ENCODE measurements at places on chromosomes 11 and 22.

- DNase-seq = no peak
These were observed 116.6 kb downstream of the LARGE1 start for GRCh38 chr22:33803371-33804282.

DNA sequence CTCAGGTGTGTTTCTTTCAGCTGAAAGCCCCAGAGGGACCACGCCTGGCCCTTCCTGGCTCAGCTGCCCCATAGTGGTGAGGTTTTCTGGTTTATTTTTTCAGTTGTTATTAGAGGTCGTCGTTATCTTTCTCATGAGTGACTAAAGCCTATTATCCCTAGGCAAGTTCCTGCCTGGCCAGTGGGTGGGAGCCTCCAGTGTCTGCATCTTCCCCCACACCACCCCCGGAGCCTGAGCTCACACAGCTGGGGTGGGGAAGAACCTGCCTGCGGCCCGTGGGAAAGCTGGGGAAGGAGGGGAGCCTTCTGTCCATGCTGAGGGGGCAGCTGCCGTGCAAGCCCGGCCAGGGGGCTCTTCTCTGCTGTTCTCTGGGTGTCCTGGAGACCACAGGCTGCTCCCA is 24.3 kb upstream of the PPFIA1 start:
- no peak for DNase-seq

GRCh38 chr22:39148727-39149535 is 3.5 kb downstream of the CBX7 start:
- peak; percentile 76 for DNase-seq

- no peak for DNase-seq
These were observed 21.9 kb downstream of the MRPL23 start for GRCh38 chr11:1969035-1969434.

- no peak for DNase-seq
These were observed 42.1 kb downstream of the TRIM66 start for GRCh38 chr11:8640267-8640906.

DNA sequence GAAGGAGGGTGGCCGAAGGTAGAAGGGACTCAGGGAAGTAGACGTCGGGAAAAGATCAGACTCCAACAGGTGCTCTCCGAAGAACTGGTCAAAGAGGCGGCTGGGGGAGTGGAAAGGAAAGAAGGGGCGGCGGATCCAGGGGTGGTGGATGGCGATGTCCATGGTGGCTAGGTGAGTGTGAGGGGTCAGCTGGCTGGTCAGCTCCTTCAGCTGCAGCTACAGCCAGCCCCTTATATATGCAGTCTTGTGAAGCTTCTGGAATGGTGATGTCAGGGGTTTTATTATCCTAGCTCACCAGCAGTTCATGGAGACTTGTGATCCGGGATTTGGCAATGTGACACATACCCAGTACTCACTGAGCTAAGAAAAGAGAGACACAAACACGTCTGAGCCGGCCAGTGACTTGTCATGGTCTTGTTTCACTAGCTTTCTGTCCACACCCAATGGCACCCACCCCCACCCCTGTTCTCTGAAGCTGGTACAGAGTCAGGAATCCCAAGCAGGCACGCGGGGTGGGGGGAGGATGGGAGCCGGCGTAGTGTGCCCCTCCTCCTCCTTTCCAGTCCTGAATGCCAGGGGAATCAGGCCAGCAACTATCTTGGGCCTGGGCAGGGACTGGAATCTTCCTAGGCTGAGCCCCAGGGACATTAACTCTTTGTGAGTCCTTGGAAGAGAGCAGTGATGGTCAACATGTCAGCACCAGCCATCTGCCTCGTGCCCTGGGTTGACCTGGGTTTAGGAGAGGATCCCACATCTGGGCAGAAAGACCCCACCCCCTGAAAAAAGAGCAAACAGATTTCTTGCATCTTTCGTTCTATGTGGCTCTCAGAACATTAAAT is at the start of gene CRYAB:
CRYAB (minus strand) TSS at position 208 of the 839 bp plus-strand sequence; CDS start at position 162, 46 bp downstream.
- no peak for DNase-seq

GRCh38 chr11:101945448-101945847 is 29.1 kb upstream of the ANGPTL5 start:
- DNase-seq = no peak

DNA sequence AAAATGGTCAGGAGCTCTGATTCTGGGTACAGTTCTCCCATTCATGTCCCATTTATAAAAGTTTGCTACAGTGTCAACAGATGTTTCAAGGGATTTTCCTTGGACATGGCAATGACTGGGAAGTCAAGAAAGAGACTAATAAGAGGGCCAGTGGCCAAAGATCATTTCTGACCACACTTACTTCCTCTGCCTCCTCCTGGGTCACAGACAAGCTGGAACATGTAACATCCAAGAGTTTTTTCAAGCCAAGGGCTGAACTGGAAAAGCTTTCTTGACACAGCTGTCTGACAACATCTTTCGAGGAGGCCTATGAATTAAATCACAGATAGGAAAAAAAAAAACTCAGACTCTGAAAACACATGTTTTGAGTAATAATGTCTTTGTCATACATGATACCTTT is 8.7 kb downstream of the COMMD9 start:
- DNase-seq = no peak

GRCh38 chr11:17515443-17516176 is 28.6 kb downstream of the USH1C start:
- DNase-seq = no peak

DNA sequence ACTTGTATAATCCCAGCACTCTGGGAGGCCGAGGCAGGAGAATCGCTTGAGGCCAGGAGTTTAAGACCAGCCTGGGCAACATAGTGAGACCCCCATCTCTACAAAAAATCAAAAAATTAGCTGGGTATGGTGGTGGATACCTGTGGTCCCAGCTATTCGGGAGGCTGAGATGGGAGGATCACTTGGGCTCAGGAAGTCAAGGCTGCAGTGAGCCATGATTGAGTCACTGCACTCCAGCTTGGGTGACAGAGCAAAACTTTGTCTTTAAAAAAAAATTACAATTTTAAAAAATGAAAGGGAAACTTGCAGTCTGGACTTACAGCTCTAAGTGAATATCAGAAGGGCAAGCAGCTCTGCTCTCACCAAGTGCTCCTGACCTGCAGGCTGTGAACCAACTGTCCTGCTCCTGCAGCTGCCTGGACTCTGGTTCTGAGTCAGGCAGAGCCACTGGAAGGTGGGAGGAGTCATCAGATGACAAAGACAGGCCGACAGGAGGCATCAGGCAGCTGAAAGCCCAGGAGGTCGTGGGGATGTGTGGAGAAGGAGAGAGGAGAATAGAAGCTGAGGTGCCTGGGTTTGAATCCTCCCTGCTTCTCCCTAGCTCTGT is 9.6 kb downstream of the SMTNL1 start:
- no peak for DNase-seq

- DNase-seq = no peak
These were observed 260.2 kb upstream of the NARS2 start for GRCh38 chr11:78834886-78835285.

GRCh38 chr11:103537904-103538502 is 428.8 kb downstream of the DYNC2H1 start:
- DNase-seq = no peak

DNA sequence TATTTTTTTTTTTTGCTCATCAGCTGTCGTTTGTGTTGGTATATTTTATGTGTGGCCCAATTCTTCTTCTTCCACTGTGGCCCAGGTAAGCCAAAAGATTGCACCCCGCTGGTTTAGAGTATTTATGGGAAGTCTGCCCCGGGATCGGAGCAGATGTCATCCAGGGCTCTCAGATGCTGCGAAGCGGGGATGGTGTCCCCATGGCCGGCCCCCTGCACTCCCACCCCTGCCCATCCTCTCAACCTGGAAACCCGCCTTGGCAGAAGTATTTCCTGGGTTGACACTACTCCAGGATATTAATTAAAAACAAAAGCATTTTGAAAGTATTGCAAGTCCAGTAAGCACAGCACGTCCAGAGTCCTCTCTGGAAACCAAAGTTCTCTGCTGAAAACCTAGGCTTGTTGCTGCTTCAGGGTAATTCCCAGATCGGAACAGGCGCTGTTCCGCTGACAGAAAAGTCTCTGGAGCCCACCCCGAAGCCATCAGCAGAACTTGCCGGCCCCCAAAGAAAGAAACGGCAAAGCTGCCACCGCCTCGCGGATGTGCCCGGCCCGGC is 833 bp downstream of the SCUBE2 start:
- no peak for DNase-seq

DNA sequence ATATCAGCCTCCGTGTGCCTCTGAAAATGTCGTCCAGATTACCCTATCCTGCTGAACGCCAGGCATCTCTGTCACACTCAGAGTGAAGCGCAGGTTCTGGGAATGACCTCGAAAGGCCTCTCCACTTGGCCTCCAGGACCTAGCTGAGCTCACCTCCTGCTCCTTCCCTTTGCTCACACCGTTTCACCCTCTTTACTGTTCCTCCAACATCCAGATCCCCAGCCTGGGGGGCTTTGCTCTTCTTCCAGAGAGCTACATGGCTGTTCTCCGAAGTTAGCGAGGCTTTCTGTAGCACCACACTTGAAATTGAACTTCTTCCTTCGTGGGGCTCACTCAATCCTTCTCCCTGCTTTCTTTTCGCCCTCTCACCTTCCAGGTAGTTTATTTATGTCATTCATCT is 27.9 kb downstream of the GLB1L2 start:
- no peak for DNase-seq

DNA sequence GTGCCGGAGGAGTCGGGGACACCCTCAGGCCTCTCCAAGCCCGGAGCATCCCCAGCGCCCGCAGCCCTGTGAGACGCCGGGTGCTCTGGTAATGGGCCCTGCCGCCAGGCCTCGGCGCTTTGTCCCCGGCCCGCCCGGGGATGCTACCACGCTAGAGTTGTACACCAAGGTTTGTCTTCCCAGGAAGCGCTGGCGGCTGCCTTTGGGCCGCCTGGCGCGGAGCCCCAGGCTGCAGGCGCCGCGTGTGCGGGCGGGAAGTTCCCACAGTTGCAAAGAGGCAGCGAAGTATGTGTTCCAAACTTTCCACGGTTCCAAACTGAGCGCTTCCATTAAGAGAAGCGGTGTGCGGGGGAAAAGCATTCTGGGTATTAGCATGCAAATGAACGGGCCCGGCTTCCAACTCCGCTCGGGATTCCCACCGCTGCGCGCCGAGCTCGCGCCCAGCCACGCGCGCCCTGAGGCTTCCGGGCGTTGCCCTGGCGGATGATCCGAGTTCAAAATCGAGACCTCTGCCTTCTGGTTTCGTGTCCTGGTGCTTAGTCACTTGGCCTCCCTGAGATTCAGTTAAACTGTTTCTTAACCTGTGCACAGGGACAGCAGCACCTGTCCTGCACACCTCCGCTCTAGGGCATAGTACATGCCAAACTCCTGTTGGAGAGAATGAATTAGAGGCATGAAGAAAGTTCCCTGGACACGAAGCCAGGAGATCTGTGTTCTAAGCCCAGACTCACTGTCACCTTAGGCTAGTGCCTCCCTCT is 1.3 kb upstream of the PATZ1 start:
- DNase-seq = peak; percentile 66

DNA sequence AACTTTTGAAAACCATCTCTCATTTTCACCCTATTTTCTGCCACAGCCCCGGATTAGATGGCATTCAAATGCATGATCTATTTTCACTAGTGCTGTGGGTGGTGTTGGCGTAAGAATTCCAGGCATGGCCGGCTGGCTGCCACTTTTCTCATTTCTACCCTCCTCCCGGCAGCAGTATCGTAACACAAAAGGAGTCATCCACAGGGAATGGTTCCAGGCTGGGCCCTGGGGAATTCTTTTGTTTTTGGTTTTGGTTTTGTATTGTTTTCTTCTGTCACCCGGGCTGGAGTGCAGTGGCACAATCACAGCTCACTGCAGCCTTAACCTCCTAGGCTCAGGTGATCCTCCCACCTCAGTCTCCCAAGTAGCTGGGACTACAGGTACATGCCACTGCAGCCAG is 13.8 kb downstream of the JAML start:
- DNase-seq = no peak

GRCh38 chr11:60985991-60986915 is 14.8 kb downstream of the CD6 start:
- peak; percentile 94 for DNase-seq

GRCh38 chr11:100867606-100868005 is 180.5 kb downstream of the ARHGAP42 start:
- no peak for DNase-seq

GRCh38 chr22:48238966-48239365 is 1476.5 kb downstream of the TBC1D22A start:
- no peak for DNase-seq

DNA sequence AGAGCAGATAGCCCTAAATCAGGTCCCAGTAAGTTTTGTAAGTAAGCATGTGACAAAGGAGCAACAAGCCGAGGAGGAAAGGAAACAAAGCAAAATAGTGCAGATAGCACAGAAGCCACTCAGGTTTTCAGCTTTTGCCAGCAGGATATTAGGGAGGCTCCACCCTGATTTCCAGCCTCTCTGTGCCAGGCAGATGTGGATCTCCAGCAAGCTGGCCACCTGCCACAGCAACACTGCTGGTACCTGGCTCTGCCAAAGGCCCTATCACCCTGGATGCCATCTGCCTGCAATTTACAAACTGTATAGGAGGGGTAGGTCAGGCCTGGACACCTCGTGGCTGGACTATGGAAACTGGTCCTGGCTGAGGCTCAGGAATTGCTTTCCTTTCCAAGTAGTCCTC is 12.2 kb upstream of the NNMT start:
- no peak for DNase-seq

DNA sequence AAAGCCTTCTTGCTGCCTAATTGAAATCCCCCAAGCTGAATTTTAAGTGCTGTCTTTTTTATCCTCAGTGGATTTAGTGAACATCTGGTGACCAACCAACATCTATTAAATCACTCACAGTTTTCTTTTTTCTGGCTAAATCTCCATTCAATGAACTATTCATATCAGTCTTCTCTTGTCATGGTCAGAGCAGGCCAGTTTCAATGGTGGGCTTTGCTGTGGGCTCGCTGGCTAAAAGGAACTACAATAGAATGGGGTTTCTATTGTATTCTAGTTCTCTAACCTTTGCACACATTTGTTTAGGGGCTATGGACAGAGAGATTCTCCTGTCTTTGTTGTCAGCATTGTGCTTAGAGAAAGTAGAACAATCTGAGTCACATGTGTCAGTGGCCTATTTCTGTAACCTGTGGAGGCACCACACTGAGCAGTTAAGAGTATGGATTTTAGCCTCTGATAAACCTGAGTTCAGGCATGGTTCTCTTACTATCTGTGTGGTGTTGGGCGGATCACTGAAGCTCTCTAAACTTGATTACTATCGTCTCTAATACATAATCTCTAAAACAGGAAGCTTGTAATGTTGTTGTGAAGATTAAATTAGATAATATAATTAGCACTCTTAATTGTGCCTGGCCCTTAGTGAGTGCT is 94.2 kb upstream of the CADM1 start:
- no peak for DNase-seq

Data from CD4-positive, alpha-beta T cell treated with Interleukin-17A for 4 hours (primary cell).